ENCODE measurements at places on chromosomes 16 and 17.
A peak's percentile ranks its signal among the peaks of the same experiment; 100 is the strongest.

DNA sequence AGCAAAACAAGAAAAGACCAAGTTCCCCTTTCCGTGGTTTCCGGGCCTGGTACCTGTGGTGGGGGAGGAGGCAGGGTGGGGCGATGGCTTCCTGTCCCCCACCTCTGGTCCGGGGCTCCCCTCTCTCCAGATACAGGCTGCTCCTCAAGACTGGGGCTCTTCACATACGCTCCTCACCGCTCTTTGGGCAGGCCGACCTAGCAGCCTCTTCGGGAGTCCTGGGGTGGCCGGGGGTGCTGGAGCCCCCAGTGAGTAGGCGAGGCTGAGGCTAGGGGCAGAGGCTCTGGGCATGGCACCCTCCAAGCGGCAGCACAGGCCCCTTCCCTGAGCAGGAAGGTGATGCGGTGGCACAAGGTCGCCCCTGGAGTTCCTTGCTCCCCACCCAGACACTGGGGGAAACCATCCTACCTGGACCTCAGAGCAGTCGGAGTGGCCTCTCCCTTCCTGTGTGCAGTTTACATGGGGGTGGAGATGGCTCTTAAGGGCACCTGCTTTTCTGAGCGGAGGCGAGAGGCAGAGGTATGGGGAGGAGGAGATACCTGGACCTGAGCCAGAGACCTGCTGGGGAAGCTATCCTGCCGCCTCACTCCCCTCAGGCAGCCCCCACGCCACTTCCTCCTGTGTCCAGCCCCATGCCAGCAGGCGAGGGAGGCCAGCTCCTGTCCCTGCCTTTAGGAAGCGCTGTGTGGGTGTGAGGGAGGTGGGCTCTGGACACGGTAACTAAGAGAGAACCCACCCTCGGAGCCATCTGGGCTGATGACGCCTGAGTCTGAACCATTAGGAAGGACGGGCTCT lies 891 bp downstream of the CORO1A start:
- DNase-seq: peak; percentile 87

DNA sequence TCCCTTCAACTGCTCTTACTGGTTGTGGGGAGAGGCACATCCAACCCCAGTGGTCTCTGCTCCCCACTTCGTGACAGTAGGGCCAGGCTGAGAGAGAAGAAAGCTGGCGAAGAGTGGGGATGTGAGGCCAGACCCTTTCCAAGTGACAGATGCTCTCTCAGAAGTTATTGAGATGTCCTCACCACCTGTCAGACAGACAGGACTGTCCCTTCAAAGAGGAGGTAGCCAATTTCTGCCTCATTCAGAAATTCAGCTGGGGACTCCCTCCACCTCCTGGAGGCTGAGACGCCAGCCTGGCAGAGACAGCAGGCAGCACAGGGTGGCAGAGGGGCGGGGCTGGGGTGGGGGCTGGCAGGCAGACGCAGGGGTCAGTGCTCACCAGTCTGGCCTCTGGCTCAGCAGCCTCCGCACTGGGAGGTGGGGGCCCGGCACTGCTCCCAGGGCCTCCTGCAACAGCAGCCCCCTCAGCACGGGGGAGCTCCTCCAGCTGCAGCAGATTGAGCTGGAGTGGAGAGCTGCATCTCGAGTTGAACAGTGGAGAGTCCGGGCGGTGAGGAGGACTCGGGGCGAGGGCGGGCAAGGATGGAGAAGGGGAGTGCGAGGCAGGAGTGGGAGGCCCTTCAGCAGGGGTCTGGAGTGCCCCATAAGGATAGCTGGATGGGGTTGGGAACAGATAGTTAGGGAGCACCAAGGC lies 9.2 kb downstream of the PER1 start:
- no peak for DNase-seq

DNA sequence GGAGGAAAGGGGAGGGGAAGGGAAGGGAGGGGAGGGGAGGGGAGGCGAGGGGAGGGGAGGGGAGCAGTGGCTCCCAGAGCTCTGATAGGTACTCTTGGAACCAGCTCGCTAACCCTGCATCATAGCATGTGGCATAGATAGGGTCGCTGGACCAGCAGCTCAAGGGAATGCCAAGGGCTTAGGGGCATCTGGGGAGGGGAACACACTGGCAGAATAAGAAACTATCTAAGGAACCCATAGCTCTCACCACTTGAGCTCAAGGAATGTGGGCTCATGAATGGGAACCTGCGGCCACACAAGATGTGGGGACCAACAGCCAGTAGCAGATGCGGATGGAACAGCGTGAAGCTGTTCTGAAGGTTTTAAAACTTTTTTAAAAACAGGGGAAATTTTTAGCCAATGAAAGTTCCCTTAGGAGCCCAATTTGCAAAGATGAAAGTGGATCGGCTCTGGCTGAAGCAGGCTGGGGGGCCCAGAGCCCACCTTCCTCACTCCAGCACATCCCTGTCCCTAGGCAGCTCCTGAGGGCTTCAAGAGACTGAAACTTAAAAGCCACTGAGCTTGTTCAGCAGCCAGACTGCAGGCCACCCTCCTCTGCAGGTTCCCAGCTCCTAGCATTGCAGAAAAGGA lies 46.9 kb downstream of the PIMREG start:
- no peak for DNase-seq

- DNase-seq: peak; percentile 89
These were observed 3.2 kb upstream of the METRN start for GRCh38 chr16:711548-712320.

- peak; percentile 8 for DNase-seq
These were observed 31.3 kb downstream of the SPOP start for GRCh38 chr17:49646391-49647255.

DNA sequence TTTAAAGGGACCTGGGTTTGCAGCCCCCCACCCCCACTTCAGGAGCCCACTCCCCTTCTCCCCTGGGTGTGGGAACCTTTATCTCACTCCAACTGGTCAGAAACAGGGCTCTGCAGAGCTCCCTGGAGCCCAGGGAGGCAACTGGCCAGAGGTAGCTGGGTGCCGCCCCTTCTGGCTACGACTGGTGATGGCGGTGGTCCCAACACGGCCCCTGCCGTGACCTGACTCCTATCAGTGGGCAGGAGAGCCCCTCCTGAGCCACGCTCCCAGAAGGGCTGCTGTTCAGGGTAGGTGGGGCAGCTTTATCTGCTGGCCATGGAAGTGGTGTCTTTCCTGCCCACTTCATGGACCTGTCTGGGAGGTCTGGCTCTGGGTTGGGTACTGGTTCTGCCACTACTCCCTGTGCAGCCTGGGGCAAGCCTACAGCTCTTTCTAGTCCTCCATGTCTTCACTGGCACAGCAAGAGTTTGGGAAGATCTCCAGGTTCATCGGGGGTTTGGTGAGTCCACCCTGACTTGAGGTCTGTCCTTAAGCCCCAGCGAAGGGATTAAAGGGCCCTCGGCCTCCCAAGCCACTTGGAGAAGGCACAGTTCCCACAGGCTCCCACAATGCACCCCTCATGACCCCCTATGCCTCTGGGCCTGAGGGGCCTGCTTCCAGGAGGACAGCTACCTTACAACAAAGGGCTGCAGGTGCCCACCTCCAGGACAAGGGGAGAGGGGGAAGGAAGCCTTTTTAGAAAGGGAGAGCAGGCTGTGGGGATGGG lies 5.5 kb upstream of the SREBF1 start:
- no peak for DNase-seq

GRCh38 chr16:30459456-30459855 lies 13.1 kb upstream of the ITGAL start:
- no peak for DNase-seq

GRCh38 chr17:67632141-67632540 lies 85.6 kb upstream of the NOL11 start:
- no peak for DNase-seq

- DNase-seq: no peak
These were observed at the start of gene TRIM47 for GRCh38 chr17:75878174-75878998. Gene TRIM47, minus strand, starts transcription at chr17:75878581. Its CDS starts 33 bp downstream, at chr17:75878548.

GRCh38 chr16:2898831-2899563 lies 12.7 kb upstream of the FLYWCH1 start:
- no peak for DNase-seq

DNA sequence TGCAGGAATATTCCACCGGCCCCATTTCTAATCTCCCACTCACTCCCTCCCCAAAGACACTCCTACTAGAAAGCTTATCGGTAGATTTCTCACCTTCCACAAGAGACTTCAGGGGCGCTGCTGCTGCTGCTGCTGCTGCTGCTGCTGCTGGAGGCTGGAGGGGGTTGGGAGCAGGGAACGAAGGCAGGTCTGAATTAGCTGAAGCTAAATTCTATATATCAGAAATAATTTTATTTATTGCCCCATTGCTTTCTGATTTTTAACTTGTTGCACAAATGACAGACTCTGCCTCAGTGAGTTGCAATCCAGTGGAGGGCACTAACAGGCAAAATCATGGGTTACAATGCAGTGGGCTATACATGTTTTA lies 25.8 kb upstream of the HLF start:
- DNase-seq: peak; percentile 32

DNA sequence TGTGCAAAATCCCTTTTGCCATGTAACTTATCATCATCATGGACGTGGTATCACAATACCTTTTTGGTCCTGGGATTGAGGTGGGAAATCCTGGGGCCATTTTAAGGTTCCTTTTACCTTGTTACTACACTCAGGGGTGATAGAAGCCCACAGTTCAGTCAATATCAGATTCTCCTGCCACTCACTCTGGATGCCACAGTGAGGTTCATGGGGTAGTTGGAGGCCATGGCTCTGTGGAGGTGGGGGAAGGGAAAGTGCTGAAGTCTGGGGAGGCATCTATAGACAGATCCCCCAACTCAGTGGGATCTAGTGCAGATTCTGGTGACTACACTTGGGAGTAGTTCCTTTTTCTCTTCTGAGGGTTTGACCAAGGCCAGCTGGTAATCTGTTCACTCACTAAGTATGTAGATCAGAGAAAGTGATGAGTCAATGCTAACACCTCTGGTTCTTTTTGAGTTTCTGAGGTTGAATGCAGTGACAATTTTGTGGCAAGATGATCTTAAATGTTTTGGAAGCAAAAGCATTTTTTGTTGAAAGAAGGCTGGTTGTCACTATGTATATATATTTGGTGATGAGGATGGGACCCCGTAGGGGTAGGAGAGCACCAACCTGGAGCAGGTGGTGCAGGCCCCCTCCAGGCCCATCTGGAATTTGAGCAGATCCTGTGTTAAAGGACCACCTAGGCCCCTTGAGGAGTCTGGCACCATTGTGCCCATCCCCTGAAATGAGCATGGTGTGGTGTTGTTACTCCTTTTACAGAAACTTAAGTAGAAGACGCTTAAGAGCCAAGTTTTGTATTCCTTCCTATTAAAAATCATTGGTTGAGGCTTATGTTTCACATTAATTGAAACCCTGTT lies 18.8 kb upstream of the IRF8 start:
- DNase-seq: no peak

GRCh38 chr16:79648826-79649225 lies 48.3 kb upstream of the MAF start:
- DNase-seq: no peak

DNA sequence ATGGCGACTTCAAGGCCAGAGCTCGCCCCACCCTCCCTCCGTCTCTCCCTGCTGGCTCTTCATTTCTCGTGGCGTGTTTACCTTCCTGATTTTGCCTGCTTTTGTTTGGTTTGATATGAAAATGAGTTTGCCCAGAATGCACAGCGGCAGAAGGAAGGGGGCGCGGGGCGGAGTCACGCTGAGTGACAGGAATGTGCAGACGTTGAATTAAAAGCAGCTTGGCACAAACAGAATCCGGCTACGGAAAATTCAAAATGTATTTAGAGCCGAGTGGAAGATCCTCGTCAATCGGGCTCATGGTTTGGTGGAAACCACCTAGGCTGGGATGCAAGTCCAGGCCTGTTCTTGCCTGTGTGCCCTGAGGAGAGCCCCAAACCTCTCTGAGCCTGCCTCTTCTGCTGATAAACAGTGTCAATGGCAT lies 102.7 kb downstream of the SDK2 start:
- DNase-seq: no peak

DNA sequence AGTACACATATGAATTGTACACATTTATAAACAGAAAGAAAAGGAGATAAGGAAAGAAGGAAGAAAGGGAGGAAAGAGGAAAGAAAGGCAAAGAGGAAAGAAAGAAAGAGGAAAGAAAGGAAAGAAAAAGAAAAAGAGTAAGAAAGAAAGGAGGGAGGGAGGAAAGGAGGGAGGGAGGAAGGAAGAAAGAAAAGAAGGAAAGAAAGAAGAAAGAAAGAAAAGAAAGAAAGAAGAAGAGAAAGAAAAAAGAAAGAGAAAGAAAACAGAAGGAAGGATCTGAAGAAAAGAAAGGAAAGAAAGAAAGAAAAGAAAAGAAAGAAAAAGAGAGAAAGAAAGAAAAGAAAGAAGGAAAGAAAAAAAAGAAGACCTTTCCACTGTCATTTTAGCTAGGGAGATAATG lies 571.4 kb upstream of the SALL1 start:
- DNase-seq: no peak

GRCh38 chr16:4745274-4745569 lies 10.9 kb downstream of the DNAAF8 start:
- DNase-seq: no peak

DNA sequence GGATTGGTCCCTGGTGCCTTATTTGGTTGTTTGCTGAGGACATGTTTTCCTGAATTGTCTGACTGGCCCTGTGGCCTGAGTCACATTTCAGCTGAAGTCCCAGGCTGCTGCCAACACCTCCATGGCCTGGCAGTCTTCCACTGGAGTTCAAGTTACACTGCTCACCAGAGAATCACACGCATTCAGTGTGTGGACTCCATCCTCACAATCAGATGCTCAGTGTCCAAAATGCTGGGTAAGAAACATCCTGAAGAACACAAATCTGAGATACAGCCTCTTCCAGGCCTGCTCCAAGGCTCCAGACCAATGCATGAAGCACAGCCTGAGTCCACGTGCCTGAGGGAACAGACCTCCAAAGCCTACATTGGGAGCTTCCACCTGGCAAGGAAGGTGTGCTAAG lies 19.2 kb downstream of the CD300LB start:
- DNase-seq: no peak

GRCh38 chr16:54203851-54204505 lies 82.6 kb downstream of the IRX3 start:
- no peak for DNase-seq

DNA sequence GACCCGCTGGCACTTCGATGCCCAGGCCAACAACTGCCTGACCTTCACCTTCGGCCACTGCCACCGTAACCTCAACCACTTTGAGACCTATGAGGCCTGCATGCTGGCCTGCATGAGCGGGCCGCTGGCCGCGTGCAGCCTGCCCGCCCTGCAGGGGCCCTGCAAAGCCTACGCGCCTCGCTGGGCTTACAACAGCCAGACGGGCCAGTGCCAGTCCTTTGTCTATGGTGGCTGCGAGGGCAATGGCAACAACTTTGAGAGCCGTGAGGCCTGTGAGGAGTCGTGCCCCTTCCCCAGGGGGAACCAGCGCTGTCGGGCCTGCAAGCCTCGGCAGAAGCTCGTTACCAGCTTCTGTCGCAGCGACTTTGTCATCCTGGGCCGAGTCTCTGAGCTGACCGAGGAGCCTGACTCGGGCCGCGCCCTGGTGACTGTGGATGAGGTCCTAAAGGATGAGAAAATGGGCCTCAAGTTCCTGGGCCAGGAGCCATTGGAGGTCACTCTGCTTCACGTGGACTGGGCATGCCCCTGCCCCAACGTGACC lies 5.0 kb downstream of the WFIKKN2 start:
- no peak for DNase-seq
